Stimulated activated CD4-positive, alpha-beta T cell treated with anti-CD3 and anti-CD28 coated beads, Interleukin-2, amount 100 ng/mL, for 24 hours (primary cell): ENCODE measurements at places on chromosomes 2 and 18.

DNA sequence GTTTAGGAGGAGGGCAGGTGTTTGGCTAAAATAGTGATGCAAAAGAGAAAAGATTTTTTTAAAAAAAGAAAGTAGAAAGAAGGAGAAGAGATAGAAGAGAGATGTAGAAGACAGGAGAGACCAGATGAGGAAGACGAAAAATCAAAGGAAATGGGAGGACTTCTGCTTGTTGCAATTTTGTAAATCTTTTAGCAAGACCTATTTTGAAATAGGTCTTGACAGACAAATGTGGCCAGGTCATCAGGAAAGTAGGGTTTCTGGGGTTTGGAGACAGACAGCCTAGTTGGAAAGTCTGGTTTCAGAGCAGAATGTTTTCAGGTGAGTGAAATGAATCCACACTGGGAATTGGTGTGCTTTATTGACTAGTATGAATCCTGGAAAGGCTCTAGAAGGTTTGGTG is 104.5 kb upstream of the CAVIN2 start:
- no peak for DNase-seq

- DNase-seq: no peak
These were observed 958 bp downstream of the C2orf92 start for GRCh38 chr2:97670471-97670870.

DNA sequence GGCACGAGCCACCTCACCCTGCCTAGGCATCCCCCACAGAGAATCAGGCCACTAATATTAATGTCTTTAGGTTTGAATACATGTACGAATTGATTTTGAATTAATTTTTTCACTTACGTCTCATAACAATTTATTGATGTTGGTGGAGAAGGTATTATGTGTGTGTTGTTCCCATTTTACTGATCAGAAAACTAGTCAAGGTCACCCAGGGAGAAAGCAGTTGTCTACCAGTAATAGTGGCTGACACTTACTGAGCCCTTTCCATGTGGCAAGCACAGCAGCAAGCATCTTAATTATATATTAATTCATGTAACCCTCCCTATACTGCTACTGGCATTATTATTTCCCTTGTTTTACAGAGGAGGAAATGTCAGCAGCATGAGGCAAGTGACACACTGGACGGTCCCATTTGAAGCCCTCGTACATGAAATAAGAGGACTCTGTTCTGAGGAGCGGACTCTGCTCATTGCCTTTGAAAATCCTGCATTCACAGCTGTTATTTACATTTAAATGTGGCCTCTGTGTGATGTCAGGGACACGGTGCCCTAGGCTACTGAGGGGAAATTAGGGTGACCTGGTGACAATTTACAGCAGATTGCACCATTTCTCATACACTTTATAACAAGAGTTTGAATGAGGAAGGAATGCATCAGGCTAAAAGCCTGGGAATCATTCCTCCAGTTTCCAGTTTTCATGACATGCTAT is 30.9 kb upstream of the KCNE4 start:
- DNase-seq: no peak

- no peak for DNase-seq
These were observed 67.2 kb downstream of the MCFD2 start for GRCh38 chr2:46848447-46848846.

GRCh38 chr2:229486673-229487072 is 215.6 kb upstream of the PID1 start:
- DNase-seq: no peak

DNA sequence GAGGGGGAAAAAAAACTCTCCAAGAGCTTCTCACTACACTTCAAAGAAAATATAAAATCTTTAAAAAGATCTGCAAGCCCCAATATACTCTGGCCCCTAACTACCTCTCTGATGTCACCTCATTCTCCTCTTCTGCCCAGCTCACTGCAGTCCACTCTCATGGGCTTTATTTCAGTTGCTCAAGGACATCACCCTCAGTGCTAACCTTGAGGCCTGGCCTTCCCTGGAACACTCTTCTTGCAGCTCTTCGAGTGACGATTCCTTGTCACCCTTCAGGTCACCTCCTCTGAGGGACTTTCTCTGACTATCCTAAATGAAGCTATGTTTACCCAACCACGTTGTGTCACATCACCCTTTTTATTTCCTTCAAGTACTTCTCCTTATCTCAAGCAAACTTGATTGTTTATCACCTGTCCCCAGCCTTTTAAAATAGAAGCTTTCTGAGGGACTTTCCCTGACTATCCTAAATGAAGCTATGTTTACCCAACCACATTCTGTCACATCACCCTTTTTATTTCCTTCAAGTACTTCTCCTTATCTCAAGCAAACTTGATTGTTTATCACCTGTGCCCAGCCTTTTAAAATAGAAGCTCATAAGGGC is 10.4 kb downstream of the RTTN start:
- no peak for DNase-seq

- no peak for DNase-seq
These were observed 47.9 kb downstream of the NRP2 start for GRCh38 chr2:205730191-205730590.

- DNase-seq: no peak
These were observed 188.9 kb upstream of the ITGA4 start for GRCh38 chr2:181268174-181268867.

GRCh38 chr2:57510704-57511103 is 535.9 kb upstream of the VRK2 start:
- no peak for DNase-seq

DNA sequence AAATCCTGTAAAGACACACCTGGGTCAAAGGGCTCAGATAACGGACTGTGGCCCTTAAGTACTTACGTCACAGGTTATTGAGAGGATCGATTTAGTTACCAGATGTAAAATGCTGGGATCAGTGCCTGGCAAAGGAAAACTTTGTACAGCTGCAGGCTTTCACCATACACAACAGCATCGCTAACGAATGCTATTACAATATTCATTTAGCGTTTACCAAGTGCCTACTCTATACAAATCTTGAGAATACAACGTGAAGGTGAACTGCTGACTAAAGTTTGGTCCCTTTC is 619 bp upstream of the MSH6 start:
- no peak for DNase-seq

DNA sequence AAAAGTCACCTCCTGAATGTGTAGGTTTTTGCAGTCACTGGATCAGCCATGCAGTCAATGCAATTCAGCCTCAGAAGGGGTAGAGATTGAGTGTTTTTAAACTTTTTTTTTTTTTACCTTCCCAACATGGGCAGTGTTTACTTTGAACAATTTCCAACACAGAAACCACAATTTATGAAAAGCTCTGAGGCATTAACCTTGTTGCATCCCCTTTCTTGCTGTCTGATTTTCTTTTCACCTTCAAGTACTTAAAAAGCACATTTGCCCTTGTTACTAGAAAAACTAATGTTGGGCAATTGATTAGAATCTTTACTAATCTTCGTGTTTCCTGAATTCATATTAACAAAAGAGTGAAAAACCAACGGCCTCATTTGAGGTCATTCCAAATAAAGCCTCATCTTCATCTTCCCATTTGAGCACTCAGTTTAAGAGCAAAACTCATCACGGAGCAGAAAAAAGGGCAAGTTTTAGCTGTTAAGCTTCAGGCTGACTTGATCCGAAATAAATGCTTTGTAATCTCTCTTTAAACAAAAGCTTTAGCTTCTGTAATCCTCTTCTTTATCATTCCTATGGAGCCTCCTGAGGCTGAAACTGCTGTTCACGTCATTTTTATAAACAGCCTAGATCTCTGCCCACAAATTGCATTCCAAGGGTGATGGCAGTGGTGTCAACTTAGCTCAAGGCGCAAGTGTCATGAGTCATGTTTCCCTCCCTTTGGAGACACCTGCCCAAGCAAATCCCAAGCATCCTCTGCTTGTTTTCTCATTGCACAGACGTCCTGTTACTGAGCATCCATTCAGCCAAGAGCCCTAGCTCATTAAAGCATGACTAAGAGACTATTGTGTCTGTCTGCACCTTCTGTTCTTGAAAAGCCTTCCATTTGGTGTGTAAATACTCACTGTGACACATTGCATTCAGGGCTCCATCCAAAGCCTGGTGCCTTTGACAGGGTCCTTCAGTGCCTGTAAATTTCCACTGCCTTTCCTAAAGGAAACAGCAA is 107.7 kb downstream of the HNMT start:
- DNase-seq: no peak

DNA sequence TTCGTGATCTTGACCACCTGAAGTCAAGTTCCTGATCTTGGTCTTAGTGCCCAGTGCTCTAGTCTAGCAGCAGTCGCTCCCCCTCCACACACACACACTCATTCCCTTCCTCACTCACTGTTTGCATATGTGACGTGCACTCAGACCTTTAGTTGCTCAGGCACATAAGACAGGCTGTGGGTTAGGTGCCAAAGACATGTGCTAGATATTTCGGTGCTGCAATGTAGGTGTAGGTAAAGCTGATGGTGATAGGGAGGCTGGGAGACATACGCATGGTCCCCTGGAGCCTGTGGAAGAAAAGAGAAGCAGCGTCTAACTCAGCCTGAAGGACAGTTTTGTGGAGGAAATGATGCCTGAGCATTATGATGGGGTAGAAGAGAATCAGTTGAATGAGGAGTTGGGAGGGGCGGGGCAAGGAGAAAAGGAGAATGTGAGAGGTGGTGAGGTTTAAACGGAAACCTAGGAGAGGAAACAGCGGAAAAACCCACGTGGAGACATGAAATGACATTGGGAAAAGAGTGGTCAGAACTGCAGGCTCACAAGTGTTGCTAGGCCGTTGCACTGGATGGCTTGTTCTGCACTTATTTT is 3.8 kb downstream of the TTC39C start:
- no peak for DNase-seq

DNA sequence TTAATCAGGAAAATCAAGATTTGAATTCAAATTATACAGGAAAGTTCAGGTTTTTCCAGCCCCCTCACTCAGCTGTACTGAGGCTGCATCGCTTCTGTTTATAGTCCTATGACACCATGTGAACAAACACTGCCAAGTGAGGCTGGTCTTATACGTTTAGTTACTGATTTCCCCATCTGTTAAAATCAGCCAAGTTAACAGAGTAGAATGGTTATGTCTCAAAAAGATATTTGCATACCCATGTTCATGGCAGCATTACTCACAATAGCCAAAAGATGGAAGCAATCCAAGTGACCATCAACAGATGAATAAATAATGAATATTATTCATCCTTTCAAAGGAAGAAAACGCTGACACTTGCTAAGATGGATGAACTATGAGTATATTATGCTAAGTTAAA is 43.8 kb downstream of the REEP1 start:
- DNase-seq: no peak

- DNase-seq: no peak
These were observed 66.5 kb downstream of the ALPK2 start for GRCh38 chr18:58562146-58562998.

DNA sequence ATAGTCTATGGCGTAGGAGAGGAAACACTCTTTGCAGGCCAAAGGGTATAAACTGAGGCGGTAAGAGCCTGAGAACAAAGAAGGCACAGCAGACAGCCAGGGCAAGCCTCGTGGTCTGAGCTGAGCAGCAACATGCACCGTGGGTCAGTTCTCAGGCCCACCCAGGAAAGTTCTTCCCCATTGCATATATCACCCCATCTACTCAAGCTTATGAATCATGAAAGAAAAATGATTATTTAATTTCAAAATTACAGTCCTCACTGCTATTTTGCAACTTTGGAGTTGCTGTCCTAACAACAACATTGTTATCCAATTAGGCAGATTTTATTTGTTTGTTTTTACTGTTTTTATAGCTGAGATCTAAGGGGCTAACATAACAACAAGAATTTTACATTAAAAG is 54.7 kb upstream of the RIOK3 start:
- DNase-seq: no peak

DNA sequence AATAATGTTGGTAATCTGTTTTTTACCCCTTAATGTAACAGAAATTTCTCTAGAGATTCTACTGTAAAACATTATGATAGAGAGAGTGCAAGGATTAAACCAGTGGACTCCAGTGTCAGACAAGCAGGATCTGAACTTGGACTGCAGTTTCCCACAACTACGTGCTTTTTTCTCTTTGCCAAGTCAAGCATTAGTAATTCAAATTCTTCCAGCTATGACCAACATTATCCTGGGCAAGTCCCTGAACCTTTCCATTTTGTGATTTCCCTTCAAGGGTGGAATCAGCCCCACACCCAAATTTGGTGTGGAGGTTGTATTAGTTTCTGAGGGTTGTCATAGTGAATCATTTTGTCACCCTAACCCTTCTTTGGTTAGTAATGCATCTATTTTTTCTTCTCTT is 482.0 kb downstream of the ZNF516 start:
- DNase-seq: no peak

- peak; percentile 33 for DNase-seq
These were observed at the start of gene LDLRAD4 for GRCh38 chr18:13218368-13218991. Gene LDLRAD4, plus strand, starts transcription at chr18:13218760.

DNA sequence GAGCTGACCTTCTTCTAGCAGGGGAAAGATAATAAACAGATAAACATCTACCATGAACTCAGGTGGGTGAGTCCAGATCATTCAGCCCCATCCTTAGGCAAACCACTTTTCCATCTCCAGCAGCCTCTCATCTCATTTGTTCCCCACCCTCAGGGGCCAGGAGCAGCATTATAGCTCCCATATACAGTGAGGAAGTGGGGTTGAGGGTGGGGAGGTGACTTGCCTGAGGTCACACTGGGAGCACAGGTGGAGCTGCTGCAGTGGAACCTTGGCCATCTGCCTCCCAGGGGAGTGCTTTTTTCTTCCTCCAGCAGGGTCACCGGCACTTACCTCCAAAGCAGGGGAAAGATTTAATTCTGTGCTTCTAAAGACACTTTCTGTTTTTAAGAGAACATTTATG is 212.5 kb upstream of the SMAD2 start:
- DNase-seq: no peak

DNA sequence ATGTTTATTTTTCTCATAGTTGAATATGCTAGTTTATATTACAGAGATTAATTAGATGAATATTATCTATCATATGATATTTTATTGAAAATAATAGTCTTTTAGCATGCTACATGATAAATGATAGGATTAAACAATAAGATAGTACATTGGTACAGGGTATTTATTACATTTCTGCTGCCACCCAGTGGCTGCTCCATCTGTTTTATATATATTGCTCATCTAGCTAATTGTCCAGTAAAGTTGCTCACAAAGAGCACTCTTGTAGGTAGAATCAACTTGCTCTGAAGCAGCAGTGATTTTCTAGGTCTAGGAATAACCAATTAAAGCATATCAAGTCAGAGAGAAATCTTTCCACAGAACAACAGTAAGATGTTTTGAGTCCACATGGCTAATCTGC is 183.3 kb downstream of the ASXL3 start:
- DNase-seq: no peak

DNA sequence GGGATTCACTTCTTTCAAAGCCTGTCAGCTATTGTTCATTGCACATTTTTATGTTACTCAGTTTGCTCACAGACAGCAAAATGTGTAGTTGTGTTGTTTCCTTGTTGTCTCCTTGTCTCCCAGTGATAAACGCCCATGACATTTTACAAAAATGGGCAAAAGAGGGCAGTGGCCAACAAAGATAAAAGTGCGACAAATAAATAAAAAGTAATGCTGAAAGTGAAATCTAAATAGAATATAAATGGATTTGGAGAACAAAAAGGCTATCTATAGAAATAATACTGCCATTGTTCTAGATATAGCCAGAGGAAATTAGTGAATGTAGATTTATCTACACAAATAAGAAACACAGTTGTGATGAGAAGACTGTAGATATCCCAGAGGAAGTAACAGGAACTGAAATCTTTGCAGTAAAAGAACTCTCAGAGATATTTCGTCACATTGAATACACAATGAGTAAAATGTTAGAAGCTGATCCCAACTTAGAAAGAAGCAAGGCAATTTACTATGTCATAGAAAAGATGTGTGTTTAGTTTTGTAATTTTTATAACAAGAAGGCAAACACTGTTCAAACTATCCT is 1186.2 kb upstream of the FAM98A start:
- DNase-seq: no peak
